ENCODE measurements at places on chromosomes 16 and 17. TPM values are rescaled to one million over a fixed set of nuclear protein-coding genes. Genes with fewer than 3 reads are reported as not detected.

The ZCCHC14 gene
- total RNA-seq: 9.3 TPM

The LONP2 gene
- total RNA-seq: 24.5 TPM

The SOCS1 gene
- 3.2 TPM for total RNA-seq

The KRTAP1-1 gene
- not detected for total RNA-seq

The NOTUM gene
- not detected for total RNA-seq

The SLC7A6OS gene
- 6.2 TPM for total RNA-seq

The CRHR1 gene
- not detected for total RNA-seq

The MT1E gene
- 113 TPM for total RNA-seq

The CACNG4 gene
- total RNA-seq: 1.2 TPM

The SDF2 gene
- total RNA-seq: 63.9 TPM

The WFDC1 gene
- 2.5 TPM for total RNA-seq

The HNF1B gene
- not detected for total RNA-seq

The SCNN1G gene
- not detected for total RNA-seq

The SLFN14 gene
- total RNA-seq: not detected

The KDM6B gene
- 2.9 TPM for total RNA-seq

The PROCA1 gene
- total RNA-seq: 2.0 TPM

The CHP2 gene
- total RNA-seq: not detected

The CNGB1 gene
- not detected for total RNA-seq

The ATAD5 gene
- 0.68 TPM for total RNA-seq

The CACNA1G gene
- 0.60 TPM for total RNA-seq

The EPN3 gene
- total RNA-seq: 0.51 TPM

The MYH3 gene
- 1.3 TPM for total RNA-seq

The RCVRN gene
- total RNA-seq: not detected

The CYB5B gene
- 44.6 TPM for total RNA-seq

The CMTM4 gene
- 7.6 TPM for total RNA-seq

The KRT36 gene
- not detected for total RNA-seq

The NKD1 gene
- 6.3 TPM for total RNA-seq

The DNAI2 gene
- not detected for total RNA-seq

The MMP2 gene
- 435 TPM for total RNA-seq

All from pericardium fibroblast (primary cell).